GM04503 (cell line): ENCODE measurements at places on chromosomes 12 and 14.

DNA sequence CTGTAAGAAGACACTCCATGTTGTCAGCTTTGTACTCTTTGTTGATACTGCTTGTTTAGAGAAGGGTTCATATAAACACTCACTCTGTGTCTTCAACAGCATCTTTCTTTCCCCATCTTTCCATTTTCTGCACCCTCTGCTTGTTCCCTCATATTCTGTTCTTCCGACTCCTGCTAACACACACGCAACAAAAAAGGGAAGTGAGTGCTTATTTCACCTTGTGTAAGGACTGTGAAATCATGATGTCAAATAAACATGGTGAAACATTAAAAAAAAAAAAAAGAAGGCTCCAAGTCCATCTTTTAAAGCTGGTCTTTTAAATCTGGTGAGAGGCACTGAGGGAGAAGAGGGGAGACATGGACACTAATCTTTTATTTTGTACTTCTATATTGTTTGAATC is 145.4 kb downstream of the RPAP3 start:
- DNase-seq = no peak

GRCh38 chr14:36944307-36945010 is 227.9 kb downstream of the SLC25A21 start:
- DNase-seq = no peak

GRCh38 chr12:27340971-27341370 is 8.3 kb downstream of the BMAL2 start:
- no peak for DNase-seq

DNA sequence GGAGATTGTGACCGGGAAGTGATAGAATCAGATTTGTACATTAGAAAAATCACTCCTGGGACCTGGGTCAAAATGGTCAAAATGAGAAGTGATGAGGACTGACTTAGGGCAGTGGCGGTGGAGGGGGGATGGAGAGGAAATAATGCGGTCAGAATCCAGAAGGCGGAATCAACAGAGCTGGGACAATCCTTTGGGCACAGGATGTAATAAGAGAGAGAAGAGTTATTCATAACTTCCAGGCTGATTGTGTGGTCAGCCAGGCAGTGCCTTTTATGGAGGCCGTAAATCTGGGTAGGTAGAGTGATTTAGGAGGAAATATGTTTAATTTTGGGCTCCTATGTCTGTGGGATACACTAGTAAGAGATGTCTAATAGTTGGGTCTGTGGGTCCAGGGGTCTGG is 21.6 kb downstream of the FBXL14 start:
- no peak for DNase-seq

GRCh38 chr12:45828402-45828801 is 98.9 kb downstream of the ARID2 start:
- DNase-seq = no peak

DNA sequence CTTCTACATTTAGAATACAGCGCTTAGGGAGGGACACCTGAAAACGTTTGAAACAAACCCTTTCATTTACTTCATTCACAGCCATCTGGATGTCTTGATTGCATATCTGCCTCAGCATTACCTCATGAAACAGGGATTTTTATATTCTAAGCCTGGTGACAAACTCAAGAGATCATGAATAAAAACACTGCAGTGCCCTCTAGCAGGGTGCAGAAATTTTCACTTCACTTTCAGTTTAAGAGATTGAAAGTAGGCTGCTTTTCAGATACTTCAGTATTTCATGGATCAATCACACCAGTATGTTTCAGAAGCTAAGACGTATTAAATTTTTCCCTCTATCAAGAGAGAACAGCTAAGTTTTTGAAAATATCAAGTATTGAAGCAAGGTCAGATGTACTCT is 467.8 kb downstream of the MDGA2 start:
- DNase-seq = no peak

- no peak for DNase-seq
Measured at GRCh38 chr14:60643463-60644314, 5.6 kb downstream of the SIX1 start.

- no peak for DNase-seq
Measured at GRCh38 chr14:52011523-52011922, 22.2 kb downstream of the RTRAF start.

GRCh38 chr12:33988913-33989312 is 33.4 kb upstream of the ALG10 start:
- no peak for DNase-seq

GRCh38 chr14:37021390-37021789 is 151.0 kb downstream of the SLC25A21 start:
- DNase-seq = no peak

DNA sequence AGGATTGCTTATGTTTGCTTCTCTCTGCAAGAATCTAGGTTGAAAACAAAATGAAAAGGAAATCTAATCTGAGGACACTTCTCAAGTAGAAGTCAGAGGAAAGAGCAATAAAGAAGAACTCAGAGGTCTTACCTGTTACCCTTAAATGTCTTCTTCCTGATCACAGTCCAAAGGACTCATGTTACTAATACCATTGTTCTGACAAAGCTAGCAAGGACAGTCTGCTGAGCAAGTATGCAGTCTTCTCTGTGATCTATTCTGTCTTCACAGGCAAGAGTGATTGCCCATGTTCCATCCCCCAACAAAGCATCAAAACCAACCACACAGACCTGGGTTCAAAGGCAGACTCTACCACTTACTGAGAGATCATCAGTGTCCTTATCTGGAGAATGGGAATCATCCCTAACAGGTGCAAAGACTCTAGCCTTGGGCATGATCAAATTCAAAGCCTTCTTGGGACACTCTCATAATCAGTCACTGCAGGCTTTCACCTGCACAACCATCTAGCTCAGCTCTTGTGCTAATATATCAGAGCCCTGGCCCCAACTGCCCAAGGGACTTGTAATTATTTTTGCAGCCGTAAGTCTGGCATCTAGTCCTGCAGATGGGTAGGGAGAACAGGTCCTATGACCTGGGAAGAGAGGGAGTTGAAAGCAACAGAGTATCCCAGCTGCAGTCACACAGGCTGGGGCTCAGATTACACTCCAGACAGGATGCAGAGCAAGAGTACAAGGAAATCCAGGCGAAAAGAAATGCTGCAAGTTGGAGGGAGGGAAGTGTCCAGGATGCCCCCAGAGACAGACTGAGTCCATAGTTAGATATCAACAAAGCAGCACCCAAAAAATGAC is 97.9 kb upstream of the NUDT4 start:
- DNase-seq = no peak

- DNase-seq = no peak
Measured at GRCh38 chr12:2845280-2845679, 10.4 kb upstream of the NRIP2 start.

DNA sequence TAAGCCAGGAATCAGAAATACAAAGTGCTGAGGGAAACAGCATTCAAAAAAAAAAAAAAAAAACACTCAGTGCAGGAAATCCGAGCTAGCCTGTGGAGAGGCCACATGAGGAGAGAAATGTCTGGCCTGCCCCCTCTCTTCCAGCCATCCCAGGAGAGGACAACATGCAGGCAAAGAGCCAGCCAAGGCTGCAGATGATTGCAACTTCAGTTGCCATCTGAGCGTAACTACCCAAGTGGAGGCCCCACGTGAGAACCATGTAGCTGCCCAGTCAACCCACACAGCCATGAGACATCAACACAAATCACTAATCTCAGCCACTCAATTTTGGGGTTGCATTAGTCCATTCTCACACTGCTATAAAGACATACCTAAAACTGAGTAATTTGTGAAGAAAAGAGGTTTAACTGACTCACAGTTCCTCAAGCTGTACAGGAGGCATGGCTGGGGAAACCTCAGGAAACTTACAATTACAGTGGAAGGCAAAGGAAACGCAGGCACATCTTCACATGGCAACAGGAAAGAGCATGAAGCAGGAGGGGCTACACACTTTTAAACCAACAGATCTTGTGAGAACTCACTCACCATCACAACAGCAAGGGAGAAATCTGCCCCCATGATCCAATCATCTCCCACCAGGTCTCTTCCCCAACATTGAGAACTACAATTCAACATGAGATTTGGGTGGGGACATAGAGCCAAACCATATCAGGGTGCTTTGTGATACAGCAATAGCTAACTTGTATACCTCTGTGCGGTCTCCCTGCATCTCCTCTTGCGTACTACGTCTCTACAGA is 161.1 kb downstream of the PIWIL1 start:
- DNase-seq = no peak

GRCh38 chr14:68343534-68344118 is 449.2 kb downstream of the ZFP36L1 start:
- DNase-seq = no peak

DNA sequence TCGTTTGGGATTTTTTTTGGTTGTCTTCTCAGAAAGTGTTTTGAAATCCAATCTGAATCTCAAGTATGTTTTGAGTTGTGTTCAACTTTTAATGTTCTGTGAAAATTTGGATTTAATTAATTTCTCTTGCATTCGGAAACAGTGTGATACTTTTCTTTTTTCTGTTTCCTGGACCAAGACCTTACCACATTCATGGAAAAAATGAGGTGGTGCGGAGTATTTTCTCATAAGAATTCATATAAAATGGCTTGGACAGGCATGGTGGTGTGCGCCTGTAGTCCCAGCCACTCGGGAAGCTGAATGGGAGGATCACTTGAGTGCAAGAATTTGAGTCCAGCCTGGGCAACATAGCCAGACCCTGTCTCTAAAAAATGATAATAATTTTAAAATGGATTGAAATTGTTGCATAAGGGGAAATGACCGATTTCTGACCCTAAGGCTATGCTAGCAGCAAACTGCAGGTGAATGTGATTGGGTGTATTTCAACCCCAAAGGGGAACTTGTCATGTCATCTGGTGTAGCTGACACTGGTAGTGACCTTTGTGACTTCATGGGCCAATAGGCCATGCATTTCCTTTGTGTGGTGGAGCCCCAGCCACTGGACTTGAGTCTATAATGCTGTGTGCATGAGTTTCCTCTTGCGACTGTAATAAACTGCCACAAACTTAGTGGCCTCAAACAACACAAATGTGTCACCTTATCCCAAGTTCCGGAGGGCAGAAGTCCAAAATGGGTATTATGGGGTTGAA is 123.5 kb upstream of the RFLNA start:
- DNase-seq = peak; percentile 12

- DNase-seq = no peak
Measured at GRCh38 chr12:89706551-89706950, 2.1 kb downstream of the ATP2B1 start.

DNA sequence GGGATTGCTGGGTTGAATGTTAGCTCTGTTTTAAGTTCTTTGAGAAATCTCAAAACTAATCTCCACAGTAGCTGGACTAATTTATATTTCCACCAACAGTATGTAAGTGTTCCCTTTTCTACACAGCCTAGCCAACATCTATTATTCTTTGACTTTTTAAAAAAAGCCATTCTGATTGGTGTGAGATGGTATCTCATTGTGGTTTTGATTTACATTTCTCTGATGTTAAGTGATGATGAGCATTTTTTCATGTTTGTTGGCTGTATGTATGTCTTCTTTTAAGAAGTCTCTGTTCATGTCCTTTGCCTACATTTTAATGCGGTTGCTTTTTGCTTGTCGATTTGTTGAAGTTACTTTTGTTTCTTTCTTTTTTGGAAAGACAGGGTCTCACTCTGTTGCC is 301.1 kb upstream of the OR4E1 start:
- DNase-seq = no peak

DNA sequence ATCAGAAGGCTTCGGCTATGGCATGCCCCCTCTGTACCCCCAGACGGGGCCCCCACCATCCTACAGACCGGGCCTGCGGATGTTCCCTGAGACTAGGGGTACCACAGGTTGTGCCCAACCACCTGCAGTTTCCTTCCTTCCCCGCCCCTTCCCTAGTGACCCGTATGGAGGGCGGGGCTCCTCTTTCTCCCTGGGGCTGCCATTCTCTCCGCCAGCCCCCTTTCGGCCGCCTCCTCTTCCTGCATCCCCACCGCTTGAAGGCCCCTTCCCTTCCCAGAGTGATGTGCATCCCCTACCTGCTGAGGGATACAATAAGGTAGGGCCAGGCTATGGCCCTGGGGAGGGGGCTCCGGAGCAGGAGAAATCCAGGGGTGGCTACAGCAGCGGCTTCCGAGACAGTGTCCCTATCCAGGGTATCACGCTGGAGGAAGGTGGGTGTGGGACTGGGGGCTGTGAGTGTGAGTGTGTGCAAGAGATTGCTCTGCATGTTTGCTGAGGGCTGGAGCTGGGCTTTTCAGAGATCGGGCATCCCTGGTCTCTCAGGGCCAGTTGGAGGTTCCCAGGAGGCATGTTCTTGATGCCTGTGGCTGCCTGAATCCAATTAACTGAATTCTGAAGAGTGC is 8.6 kb downstream of the NFATC4 start:
- no peak for DNase-seq

- no peak for DNase-seq
Measured at GRCh38 chr12:119014368-119014767, 33.0 kb downstream of the SRRM4 start.

GRCh38 chr12:46907791-46908190 is 82.0 kb upstream of the SLC38A4 start:
- DNase-seq = no peak

- DNase-seq = no peak
Measured at GRCh38 chr12:132489602-132490266, at the start of gene FBRSL1. Gene FBRSL1 (plus strand): TSS chr12:132490151.

GRCh38 chr14:68327231-68327630 is 465.6 kb downstream of the ZFP36L1 start:
- DNase-seq = no peak

- no peak for DNase-seq
Measured at GRCh38 chr14:72740966-72741825, 152.7 kb downstream of the DPF3 start.

DNA sequence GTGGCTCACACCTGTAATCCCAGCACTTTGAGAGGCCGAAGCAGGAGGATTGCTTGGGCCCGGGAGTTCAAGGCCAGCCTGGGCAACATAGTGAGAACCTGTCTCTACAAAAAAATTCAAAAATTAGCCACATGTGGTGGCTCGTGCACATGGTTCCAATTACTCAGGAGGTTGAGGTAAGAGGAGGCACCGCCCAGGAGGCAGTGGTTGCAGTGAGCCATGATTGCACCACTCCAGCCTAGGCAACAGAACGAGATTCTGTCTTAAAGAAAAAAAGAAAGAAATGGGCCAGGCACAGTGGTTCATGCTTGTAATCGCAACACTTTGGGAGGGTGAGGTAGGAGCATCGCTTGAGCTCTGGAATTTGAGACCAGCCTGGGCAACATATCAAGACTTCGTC is 33.5 kb downstream of the MAP1LC3B2 start:
- no peak for DNase-seq

DNA sequence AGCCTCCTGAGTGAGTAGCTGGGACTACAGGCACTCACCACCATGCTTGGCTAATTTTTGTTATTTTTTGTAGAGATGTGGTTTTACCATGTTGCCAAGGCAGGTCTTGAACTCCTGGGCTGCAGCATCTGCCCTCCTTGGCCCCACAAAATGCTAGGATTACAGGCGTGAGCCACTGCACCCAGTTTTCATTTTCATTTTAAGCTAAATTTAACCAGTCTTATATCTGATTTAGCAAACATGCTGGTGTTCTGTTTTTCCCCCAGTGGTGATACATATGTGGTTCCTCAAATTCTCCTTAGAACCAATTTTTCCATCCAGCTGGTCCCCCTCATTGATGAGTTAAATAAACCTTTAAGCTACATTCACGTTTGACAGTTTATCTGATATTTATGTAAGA is 43.8 kb upstream of the BICD1 start:
- no peak for DNase-seq
